ENCODE measurements at places on chromosomes 16 and 17.

DNA sequence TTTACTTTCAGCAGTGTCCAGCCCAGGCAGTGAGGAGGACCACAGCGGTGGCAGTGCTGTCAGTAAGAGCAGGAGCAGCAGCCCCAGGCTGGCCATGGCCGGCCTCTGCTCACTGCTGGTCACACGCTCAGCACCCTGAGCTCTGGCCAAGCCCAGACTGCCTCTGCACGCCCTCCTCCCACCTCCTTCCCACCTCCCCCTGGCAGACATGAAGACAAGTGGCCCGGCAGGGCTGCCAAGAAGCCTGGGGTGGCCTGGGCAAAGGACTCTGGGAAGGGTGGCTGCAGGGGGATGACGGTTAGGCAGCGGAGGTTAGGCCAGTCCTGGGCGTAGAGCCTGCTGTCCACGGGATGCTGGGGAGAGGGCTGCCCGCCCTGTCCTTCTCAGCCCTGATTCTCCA, at the start of gene C16orf89:
C16orf89 (minus strand) TSS at position 144 of the 400 bp plus-strand sequence; CDS start at position 96, 48 bp downstream.
- no peak for DNase-seq

DNA sequence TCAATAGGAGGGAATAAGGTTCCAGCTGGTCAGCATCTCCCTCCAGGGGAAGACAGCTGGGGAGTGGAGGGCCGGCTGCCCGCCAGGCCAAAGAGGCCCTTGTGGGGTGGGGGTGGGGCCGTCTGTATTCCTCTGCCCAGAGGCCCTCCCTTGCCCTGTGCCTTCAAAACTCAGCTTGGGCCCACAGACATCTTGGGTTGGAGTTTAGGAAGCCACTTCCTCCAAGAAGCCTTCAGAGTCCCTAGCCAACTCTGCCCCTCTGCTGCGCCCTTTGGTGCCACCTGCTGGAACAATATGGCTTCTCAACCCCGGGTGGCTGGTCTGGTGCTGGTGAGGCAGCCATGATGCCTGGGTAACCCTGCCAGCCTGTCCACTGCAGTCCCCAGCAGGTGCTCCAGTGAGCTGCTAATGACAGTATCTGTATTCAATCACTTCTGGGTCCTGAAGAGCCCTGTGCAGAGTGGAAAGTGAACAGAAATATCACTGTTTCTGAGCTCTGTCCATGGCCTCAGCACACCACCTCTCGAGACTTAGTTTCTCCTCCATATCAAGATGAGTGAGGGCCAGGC, 16.7 kb downstream of the HSD11B2 start:
- no peak for DNase-seq

GRCh38 chr17:82548681-82549303, 29.3 kb downstream of the FOXK2 start:
- no peak for DNase-seq

GRCh38 chr17:71938340-71939010, 182.3 kb upstream of the SOX9 start:
- no peak for DNase-seq

- DNase-seq, result no peak
Observed at GRCh38 chr16:20675488-20676267, 21.8 kb downstream of the ACSM1 start.

GRCh38 chr16:18836702-18837101, 35.4 kb upstream of the ARL6IP1 start:
- no peak for DNase-seq

DNA sequence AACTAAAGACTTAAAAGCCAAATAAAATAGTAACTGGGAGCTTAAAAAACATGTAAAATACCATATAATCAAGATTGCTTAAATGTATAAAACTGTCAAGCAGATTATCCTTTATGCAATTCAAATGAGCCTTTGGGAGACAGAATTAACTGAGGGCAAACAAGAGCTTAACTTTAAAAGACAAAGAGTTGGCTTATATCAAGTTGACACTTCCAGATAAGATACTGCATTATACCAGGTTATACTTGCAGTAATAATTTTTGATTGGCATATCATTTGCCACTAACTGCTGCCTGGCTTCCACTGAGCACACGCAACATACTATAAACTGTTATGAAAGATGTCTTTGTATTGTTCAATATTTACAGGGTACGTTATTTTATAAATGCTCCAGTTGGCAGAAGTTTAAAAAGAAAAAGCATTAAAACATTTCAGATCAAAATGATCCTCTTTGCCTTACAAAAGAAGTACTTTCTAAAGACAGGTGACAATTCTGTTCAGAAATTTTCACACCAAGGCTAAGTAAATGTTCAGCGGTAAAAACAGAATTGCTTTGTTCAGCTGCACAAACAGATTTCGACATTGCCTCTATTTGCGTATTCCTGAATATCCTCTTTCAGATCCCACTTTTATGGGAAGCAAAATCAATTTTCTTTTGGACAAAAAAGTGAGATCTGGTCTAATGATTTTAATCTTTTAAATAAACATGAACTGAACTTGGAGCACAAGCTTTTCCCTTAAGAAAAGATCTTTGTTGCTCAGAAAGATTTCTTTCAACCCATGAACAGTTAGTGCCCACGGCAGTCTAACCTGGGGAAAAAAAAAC, 50.7 kb downstream of the TOX3 start:
- peak; percentile 87 for DNase-seq

GRCh38 chr17:62062302-62062701, 2.8 kb downstream of the MED13 start:
- DNase-seq, result no peak

DNA sequence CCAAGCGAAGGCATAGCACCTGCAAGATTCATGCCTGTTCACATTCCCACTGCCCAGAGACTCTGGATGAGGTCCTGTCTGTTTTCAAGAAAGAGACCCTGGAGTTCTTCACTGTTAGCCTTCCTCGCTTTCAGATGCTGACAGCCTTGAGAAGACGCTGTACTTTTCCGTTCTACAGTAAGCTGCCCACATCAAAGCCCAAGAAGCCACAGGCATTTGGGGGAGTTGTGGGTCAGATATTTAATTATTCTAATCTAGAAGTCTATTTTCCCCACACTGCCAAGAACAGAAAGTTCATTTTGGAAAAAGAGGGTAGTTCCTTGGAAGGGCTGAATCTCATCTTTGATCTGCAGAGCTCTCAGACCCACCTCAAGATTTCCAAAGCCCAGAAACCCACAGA, 127.9 kb downstream of the AXIN2 start:
- no peak for DNase-seq

GRCh38 chr17:67578142-67578457, 139.6 kb upstream of the NOL11 start:
- DNase-seq, result no peak

DNA sequence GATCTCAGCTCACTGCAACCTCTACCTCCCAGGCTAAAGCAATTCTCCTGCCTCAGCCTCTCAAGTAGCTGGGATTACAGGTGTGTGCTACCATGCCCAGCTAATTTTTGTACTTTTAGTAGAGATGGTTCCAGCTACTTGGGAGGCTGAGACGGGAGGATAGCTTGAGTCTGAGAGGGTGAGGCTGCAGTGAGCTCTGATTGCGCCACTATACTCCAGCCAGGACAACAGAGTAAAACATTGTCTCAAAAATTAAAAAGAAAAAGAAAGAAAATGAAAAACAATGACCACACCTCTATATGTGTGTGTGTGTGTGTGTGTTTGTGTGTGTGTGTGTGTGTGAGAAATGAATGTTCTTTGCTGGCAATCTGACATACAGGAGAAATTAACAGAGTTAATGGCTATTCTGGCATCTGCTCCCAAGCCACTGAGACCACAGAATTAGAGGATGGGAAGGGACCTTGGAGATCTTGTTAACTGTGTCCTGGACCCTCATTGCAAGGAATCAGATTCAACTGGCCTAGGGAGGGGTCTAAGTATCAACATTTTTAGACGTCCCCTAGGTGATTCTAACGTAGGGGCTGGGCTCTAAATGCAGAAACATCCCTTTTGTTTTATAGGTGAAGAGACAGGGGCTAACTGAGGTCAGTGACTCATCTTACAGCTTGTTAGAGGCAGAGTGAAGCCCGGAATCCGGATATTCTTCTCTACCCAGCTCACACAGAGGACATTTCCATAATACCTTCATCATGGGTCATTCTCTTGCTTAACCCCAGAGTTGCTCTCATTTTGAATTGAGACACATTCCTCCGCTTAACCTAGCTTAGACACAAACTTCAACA, 16.4 kb upstream of the MARCHF10 start:
- DNase-seq, result no peak

DNA sequence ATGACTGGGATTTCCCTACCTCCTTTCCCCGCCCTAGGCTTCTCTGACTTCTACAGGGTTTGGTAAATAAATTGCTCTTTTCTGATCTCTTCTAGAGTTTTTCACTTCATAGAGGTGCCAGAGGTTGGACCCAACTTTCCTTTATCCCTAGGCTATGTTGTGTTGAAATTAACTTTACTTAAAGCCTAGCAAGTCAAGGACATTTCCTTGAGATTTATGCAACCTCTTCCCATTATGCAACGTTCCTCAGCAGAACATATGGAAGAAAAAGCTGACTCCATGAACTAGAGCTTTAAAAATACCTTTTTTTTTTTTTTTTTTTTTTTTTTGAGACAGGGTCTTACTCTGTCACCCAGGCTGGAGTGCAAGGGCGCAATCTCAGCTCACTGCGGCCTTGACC, 15.5 kb downstream of the MPO start:
- no peak for DNase-seq

DNA sequence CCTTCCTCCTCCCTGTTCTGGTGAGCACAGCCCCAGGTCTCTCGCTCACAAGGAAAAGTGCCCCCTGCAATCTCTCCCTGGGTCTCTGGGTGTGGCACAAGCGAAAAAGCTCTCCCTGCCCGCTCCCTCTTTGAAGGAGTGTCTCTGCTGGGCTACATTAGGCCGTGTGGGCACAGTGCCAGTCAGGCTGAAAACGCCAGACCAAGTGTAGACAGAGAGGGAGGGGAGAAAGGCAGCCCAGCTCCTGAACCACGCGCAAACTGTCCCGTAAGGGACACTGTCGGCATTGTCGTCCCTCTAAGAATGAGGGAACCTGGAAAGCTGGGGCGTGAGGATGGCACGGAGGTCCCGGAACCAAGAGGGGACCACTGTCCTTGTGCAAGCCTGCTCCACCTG, 3.9 kb downstream of the SMIM5 start:
- DNase-seq, result no peak

DNA sequence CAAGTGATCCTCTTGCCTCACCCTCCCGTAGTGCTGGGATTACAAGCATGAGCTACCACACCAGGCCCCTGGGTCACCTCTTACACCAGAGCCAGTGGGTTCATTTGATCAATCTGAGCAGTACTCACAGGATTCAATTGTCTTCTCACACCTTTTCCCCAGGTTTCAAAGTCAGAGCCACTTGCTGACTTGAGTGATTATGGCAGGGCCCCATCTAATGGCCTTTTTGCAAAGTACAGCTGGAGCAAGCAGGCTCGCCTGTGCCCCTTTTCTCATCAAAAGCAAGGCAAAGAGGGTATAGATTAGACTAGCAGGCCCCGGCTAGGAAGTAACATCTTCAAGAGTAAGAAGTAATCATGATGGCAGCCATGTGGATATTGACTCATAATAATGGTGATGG, 114.8 kb upstream of the NOL11 start:
- peak; percentile 33 for DNase-seq

GRCh38 chr17:32492648-32493289, 6.0 kb downstream of the CDK5R1 start:
- no peak for DNase-seq

DNA sequence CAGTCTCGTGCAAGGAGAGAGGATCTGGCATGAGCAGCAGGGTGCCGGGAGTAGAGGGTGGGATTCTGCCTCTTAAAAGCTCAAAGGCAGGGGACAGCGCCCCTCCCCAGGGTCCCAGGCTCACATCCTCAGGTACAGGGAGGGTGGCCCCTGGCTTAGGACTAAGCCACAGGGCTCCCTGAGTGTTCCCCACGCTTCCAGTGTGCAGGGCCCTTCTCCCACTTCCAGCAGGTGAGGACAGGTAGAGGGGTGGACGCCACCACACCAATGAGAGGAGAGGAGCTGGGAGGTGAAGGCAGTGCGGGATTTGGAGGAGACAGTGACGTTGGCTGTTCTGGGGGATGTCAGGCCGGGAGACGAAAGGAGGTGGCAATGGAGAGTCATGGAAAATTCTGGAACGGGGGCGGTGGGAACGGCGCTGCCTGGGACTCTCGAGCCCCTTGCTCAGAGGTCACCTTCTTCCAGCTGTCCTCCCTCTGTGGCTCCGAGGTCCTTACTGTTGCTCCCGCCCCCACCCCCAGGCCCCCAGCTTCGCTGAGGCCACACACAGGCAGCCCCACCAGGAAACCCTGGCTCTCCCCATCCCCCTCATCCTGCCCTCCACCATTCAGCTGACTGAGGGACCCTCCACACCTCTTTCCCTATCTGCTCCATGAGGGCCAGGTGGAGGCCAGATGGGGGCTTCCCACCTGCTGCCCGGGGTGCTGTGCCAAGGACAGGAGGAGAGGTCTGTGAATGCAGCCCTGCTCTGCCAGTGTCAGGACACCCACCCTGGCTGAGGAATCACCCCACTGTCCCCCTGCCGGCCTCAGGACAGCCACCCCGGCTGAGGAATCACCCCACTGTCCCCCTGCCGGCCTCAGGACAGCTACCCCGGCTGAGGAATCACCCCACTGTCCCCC, 57.7 kb upstream of the ACSF3 start:
- DNase-seq, result no peak

DNA sequence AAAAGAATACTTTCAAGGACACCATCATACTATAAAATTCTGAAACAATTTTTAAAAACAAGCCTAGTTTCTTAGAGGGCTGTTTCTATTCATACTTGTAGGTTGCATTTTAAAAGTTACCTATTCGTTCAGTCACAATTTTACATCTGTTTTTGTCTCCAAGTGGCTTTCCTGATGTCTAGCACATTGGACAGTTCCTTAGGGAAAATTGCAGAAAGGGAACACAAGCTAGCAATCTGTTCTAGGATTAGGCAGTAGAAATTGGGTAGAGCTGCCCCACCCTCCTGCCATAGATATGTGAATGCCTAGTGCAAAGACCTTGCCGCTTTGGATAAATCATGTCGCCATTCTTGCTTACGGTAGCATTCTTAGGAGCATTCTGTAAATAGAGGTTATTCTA, 358.9 kb downstream of the RBFOX1 start:
- no peak for DNase-seq

- DNase-seq, result no peak
Observed at GRCh38 chr17:82937411-82938371, 97.9 kb upstream of the ZNF750 start.

GRCh38 chr17:9645851-9646545, 681 bp downstream of the USP43 start:
- no peak for DNase-seq

Data from NCI-H2081 treated with DMSO at 0.1 percent for 48 hours (cell line).